ENCODE measurements at places on chromosomes 6 and 20. TPM values are rescaled to one million over a fixed set of nuclear protein-coding genes. Genes with fewer than 3 reads are reported as not detected.

GRCh38 chr6:25223490-25223991 is 55.6 kb upstream of the CARMIL1 start:
- peaks cover 3% of the 10 kb centered on the region for H3K4me1 ChIP-seq
- no peak overlapping the region for H3K27ac ChIP-seq
- peak; percentile 51 for DNase-seq
- H3K4me3 ChIP-seq, result no peak overlapping the region

DNA sequence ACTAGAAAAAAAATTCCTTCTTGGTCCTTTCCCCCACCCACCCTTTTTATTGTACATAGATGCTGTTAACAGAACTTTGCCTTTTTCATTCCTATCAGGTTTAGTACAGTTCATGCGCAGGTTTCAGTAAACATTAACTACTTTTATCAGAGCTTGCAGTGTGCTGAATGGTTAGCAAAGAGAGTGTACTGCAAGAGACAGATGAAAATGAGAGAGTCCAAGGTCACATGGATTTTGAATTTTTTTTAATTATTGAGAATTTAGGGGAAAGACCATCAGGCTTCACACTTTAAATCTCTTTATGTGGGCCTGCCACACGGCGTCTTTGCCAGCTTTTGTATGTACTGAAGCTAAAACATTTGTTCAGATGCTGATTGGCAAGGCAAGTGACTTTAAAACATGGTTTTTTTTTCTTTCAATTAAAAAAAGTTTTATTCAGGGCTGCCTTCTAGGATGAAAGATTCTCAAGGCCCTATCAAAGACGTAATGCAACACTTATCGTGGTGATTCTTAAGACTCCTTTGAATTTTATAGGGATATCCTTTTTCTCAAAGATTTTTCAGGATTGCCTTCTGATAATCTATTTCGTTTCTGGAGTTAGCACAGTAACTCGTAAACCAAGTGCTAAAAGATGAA is 32.2 kb downstream of the RREB1 start:
- H3K4me1 ChIP-seq, result peaks cover 46% of the 10 kb centered on the region
- no peaks in the 10 kb centered on the region for H3K27me3 ChIP-seq
- H3K4me3 ChIP-seq, result no peak overlapping the region

DNA sequence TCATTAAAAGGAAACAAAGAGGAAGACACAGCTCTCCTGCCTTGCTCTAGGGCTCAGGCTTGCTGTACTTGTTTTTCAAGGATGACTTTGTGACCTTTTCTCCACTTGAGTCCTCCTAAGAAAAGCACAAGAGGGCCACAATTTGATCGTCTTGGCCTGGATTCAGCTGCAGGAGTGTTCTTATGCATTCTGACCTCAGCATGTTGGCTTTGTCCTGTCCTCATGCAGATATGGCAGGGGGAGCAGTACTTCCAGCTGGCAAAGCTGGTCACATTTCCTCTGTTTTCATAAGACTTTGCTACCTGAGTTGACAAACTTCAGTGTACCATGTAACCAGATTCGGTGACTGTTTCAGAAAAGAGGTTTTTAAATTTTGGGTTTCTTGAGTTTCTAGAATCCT is 30.8 kb downstream of the KDM1B start:
- DNase-seq, result no peak
- peaks cover 14% of the 10 kb centered on the region for H3K36me3 ChIP-seq
- no peaks in the 10 kb centered on the region for H3K4me1 ChIP-seq
- H3K27ac ChIP-seq, result no peak overlapping the region
- H3K4me3 ChIP-seq, result no peak overlapping the region
- no peaks in the 10 kb centered on the region for H3K27me3 ChIP-seq

GRCh38 chr6:170186006-170186935 is 104.6 kb downstream of the DLL1 start:
- H3K27me3 ChIP-seq, result no peaks in the 10 kb centered on the region
- H3K4me1 ChIP-seq, result no peaks in the 10 kb centered on the region
- DNase-seq, result no peak
- H3K36me3 ChIP-seq, result no peaks in the 10 kb centered on the region
- H3K27ac ChIP-seq, result no peak overlapping the region

GRCh38 chr6:3291346-3291745 is 32.6 kb downstream of the PSMG4 start:
- no peaks in the 10 kb centered on the region for H3K4me1 ChIP-seq
- peaks cover 3% of the 10 kb centered on the region for H3K36me3 ChIP-seq
- no peaks in the 10 kb centered on the region for H3K27me3 ChIP-seq

- DNase-seq, result no peak
- no peak overlapping the region for H3K4me3 ChIP-seq
- H3K27ac ChIP-seq, result peak overlapping the region; percentile 41
- peaks cover 32% of the 10 kb centered on the region for H3K36me3 ChIP-seq
- H3K4me1 ChIP-seq, result peaks cover 50% of the 10 kb centered on the region
Measured at GRCh38 chr6:137876547-137876946, 9.5 kb downstream of the TNFAIP3 start.

- H3K36me3 ChIP-seq, result no peaks in the 10 kb centered on the region
- H3K4me1 ChIP-seq, result no peaks in the 10 kb centered on the region
- DNase-seq, result no peak
- H3K27me3 ChIP-seq, result no peaks in the 10 kb centered on the region
- H3K27ac ChIP-seq, result no peak overlapping the region
Measured at GRCh38 chr6:155349129-155349528, 34.8 kb upstream of the TFB1M start.

DNA sequence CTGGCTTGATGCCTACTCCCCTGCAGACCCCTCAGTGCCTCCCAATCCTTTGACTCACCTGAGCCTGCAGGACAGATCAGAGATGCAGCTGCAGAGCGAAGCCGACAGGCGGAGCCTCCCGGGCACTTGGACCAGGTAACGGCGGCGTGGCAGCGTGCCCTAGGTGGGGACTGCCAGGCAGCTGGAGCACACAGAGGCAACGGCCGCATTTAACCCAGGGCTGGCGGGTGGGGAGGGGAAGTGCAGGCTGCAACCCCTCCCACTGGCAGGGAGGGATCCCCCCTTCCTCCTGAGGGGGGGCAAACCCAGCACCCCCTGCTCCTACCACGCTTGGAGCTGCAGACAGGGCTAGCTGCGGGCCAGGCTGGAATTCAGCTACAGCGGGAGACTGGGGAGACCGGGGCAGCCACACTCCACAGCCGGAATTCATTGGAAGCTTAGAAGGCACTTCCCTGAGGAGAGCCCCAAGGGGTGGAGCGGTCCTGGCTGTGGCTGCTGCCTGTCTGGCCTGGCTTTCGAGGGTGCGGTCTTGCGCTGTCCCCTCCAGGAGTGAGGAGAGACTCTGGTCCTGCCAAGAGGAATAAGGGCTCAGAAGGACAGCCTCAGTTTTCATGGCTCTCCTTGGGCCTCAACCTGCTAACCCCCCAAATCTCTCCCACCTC is at the start of gene MATN4:
MATN4 (minus strand) TSS at position 183 of the 662 bp plus-strand sequence. CDS start 2,717 bp downstream, outside the sequence.
- DNase-seq, result no peak
- no peaks in the 10 kb centered on the region for H3K36me3 ChIP-seq

The PRR18 gene
- total RNA-seq, result not detected

The NT5E gene
- total RNA-seq, result 8.0 TPM

The ECT2L gene
- total RNA-seq, result not detected

The RAMACL gene
- 2.8 TPM for total RNA-seq

The ACTL10 gene
- total RNA-seq, result 1.3 TPM

The CST5 gene
- total RNA-seq, result not detected

The TSBP1 gene
- total RNA-seq, result not detected

Data from T-cell (primary cell).